ENCODE measurements at places on chromosomes 2 and 18. TPM values are rescaled to one million over a fixed set of nuclear protein-coding genes. Genes with fewer than 3 reads are reported as not detected.

Gene IMPA2
- total RNA-seq, result 140 TPM

Gene FAM110C
- 10.5 TPM for total RNA-seq

Gene NHEJ1
- total RNA-seq, result 7.7 TPM

Gene CNNM3
- total RNA-seq, result 34.3 TPM

Gene C2orf80
- not detected for total RNA-seq

Gene LIMS4
- 3.8 TPM for total RNA-seq

Gene TDRD15
- not detected for total RNA-seq

Gene SPATA3
- total RNA-seq, result not detected

Gene ZNF892
- total RNA-seq, result 5.2 TPM

Gene SCTR
- total RNA-seq, result 47.1 TPM

Gene GAL3ST2
- total RNA-seq, result not detected

Gene AMER3
- total RNA-seq, result 0.28 TPM

Gene CYP27C1
- total RNA-seq, result not detected

Gene TFPI
- total RNA-seq, result 25.8 TPM

Gene KCNE4
- total RNA-seq, result 0.75 TPM

Gene TUBB8B
- not detected for total RNA-seq

Gene CD8A
- total RNA-seq, result 2.0 TPM

Gene SCN9A
- total RNA-seq, result 2.8 TPM

Gene HOXD3
- 0.25 TPM for total RNA-seq

GRCh38 chr18:11518788-11519685, 90.4 kb upstream of the SLC35G4 start:
- peak; percentile 61 for DNase-seq

DNA sequence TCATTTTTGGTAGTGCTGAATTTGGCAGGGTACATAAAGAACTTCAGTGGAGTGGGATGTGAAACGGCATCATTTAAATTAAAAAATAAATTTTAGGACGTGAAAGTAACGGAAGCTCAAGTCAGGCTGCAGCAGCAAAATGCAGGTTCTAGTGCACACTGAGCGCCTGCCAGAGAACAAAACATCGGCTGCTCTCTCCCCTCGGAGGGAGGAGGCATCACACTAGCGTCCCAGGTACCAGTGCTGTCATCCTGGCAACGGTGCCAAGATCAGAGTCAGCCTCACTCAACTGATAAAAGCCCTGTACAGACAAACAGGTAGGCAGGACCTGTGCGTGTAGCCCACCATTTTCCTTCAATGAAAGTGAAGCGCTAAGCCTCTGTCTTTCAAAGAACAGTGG, 261.5 kb downstream of the PTGR3 start:
- no peak for DNase-seq

DNA sequence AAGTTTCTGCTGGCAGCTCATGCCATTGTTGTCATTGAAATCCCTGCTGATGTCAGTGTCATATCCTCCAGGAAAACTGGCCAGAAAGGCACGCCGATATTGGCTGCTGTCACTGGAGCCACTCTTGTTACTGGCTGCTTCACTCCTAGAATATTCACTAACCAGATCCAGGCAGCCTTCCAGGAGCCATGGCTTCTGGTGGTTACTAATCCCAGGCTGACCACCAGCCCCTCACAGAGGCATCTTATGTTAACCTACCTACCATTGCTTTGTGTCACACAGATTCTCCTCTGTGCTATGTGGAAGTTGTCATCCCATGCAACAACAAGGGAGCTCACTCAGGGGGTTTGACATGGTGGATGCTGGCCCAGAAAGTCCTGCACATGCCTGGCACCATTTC, 27.0 kb upstream of the MTX2 start:
- DNase-seq, result no peak

DNA sequence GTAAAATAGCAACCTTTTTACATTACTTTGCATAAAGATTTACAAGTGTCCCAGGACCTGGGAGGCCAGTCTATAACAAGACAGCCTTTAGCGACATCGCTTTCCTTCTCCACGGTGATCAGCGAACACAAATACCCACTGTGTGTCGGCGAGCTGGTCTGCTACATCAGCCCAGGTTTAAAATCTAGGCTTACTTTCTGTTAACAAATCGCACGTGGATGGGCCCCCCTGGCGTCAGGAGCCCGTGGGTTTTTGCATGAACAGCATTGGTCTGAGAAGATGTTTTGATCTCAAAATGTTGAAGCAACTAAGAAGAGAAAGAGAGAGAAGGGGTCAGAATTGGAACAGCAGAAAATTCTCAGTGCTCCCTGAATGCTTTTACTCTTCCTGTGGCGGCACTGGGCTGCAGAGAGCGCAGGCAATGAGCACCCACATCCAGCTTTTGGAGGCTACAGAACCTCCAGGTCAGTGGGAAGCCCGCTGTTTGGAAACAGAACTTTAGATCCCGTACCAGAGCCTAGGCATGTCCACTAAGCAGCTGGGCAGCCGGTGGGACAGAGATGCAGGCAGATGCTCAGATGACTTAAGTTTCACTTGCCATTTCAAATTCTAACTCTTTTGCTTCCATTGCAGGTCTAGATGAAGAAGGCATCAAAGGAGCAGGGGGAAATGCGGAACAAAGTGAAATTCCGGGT, 32.9 kb downstream of the CYP27C1 start:
- no peak for DNase-seq

- DNase-seq, result no peak
Observed at GRCh38 chr18:74540652-74541421, 6.5 kb downstream of the CNDP1 start.

GRCh38 chr2:222776792-222777191, 84.0 kb upstream of the ACSL3 start:
- DNase-seq, result no peak

DNA sequence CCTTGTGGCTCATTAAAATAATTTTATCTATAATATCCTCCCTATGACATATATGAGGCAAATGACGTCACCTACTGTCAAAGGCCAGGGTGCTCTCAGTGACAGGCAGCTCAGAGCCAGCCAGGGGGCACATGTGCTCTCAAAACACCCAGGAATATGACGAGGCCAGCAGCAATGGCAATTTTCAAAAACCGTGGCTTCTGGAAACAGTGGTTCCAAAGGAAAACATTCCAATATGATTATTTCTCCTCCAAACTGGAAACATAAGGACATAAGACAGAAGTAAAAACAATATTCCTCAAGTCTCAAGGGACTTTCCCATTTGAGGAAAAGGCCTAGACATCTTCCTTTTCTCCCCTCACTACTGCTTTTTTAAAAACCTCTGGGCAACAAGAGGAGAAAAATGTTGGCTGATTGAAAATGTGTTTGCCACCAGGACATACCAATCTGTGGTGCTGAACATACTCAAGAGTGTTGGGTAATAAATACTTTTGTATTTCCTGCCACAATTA, 40.8 kb downstream of the RNF152 start:
- no peak for DNase-seq

- no peak for DNase-seq
Observed at GRCh38 chr2:47917276-47917961, 11.1 kb upstream of the FBXO11 start.

- no peak for DNase-seq
Observed at GRCh38 chr2:71554028-71554705, 100.8 kb downstream of the DYSF start.

- DNase-seq, result no peak
Observed at GRCh38 chr18:41244591-41245037, 710.4 kb upstream of the PIK3C3 start.

DNA sequence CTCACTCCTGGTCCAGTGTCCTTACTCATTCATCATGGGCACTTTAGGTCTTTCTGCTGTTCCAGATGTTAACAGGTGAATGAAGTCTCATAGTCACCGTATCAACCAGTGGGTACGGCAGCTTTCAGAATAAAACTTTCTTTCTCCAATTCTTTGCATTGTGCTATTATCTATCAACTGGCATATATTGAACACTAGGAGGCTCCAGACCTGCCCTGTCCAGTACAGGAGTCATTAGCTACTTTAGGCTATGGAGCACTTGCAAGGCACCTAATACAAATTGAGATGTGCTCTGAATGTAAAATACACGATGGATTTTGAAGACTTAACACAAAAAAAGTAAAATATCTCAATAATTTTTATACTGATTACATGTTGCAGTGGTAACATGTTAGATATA, 43.2 kb upstream of the NEB start:
- no peak for DNase-seq

DNA sequence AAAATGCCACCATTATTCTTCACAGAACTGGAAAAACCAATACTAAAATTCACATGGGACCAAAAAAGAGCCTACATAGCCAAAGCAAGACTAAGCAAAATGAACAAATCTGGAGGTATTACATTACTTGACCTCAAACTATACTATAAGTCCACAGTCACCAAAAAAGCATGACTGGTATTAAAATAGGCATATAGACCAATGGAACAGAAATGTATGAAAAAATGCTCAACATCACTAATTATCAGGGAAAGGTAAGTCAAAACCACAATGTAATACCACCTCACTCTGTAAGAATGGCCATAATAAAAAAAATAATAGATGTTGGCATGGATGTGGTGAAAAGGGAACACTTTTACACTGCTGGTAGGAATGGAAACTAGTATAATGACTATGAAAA, 158.6 kb downstream of the CDH2 start:
- DNase-seq, result no peak

GRCh38 chr2:27776097-27776496, 4.6 kb downstream of the MRPL33 start:
- DNase-seq, result no peak

All from pancreas (tissue), 10 donors.